ENCODE measurements at places on chromosomes 16 and 17.
A peak's percentile ranks its signal among the peaks of the same experiment; 100 is the strongest.

DNA sequence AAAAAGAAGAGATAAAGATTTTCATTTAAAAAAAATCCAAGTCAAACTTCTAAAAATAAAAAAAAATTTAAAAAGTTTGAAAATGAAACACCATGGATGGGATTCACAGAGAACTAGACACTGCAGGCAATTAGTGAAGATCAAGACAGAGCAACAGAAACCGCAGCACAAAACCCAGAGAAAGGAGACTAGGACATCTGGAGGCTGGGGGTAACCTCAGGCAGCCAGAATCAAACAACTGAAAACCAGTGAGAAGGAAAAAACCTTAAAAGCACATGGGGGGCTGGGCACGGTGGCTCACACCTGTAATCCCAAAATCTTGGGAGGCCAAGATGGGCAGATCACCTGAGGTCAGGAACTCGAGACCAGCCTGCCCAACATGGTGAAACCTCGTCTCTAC lies 30.6 kb downstream of the LITAFD start:
- no peak for DNase-seq

DNA sequence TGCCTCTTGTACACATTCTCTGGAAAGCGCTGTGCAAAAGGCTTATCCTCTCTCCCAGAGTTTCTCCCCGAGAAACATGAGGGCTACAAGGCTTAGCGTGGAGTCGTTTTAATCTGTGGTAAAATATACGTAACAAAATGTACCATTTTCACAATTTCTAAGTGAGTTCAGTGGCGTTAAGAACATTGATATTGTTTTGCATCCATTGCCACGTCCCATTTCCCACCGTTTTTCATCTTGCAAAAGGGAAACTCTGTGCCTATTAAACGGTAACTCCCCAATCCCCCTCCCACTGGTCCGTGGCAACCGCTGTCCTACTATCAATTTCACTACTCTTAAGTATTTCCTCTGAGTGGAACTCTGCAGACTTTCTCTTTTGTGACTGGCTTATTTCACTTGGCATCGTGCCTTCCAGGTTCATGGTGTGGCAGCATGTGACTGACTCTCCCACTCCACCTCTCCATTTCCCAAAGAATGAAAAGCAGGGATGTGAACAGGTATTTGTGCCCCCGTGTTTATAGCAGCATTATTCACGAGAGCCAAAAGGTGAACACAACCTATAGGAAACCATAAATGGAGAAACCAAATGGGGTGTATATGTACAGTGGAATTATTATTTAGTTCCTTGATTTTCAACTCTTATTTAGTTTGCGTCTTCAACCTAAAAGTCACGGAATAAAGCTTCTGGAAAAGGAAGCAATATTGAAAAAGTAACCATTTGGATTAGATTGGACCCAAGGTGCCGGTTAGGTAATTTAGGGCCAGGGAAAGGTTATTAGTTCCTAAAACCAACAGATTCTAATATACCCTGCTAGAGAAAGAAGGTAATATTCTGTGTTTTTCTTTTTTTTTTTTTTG lies 1.1 kb upstream of the USP32 start:
- peak; percentile 72 for DNase-seq

DNA sequence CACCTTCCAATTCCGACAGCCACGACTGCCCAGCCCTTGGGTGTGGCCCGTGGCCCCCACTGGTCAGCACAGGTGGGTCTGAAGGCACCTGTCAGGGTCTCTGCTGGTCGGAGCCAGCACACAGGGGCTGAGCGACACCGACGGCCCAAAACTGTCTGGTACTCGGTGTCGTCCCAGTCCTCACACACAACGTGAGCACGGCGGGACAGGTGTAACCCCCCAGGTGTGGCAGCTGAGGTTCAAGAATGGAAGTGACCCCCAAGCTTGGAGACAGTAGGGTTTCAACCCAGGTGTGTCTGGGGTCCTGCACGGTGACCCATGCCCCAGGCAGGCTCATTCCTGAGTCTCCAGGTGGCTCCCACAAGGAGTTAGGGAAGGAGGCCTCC lies 1.0 kb downstream of the GALNS start:
- no peak for DNase-seq

GRCh38 chr16:84919708-84920107 lies 91.6 kb downstream of the ZDHHC7 start:
- DNase-seq, result no peak

DNA sequence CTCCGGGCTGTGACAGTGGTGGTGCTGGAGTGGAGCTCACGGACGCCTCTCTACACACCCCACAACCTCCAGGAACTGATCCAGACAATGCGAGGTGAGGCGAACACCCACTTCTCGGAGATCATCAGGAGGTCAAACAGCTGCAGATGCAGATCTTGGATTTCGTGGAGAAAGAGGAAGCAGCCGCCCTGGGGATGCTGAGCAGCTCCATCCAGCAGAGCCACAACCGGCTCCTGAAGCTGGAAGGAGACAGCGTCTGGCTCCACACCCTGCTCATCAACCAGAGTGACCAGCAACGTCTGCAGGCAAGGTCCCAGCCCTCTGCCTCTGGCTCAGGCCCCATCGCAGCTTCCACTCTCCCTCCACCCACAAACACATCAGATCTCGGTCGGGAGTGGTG lies 13.2 kb upstream of the SLC16A5 start:
- no peak for DNase-seq

GRCh38 chr16:49836668-49837067 lies 19.2 kb downstream of the ZNF423 start:
- DNase-seq, result no peak

- no peak for DNase-seq
Measured at GRCh38 chr17:72810991-72811508, 281.4 kb downstream of the SLC39A11 start.

GRCh38 chr16:21720533-21720932 lies 56.8 kb downstream of the OTOA start:
- no peak for DNase-seq

DNA sequence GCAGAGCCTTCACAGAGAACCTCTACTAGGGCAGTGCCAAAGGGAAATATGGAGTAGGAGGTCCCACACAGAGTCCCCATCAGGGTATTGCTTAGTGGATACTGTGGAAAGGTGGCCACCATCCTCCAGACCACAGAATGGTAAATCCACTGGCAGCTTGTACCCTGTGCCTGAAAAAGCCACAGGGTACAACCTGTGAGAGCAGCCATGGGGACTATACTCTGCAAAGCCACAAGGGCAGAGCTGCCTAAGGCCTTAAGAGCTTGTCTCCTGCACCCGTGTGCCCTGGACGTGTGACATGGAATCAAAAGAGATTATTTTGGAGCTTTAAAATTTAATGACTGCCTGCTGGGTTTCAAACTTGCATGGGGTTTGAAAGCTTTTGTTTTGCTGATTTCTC lies 118.0 kb upstream of the SEC14L1 start:
- DNase-seq, result no peak

- DNase-seq, result peak; percentile 55
Measured at GRCh38 chr16:23269248-23269953, 32.7 kb upstream of the SCNN1B start.

DNA sequence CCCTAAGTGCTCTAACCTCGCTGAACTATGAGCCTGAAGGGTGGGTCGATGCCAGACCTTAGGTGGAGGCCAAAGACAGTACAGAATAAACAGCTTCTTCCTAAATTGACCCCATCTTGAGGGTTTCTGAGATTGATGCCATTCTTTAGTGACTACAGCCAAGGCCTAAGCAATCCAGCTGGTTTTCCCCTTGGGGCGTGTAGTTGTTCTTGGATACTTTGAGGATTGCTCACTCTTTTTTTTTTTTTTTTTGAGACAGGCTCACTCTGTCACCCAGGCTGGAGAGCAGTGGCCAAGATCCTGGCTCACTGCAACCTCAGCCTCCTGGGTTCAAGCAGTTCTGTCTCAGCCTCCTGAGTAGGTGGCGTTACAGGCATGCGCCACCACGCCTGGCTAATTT lies 2.0 kb downstream of the OVCA2 start:
- no peak for DNase-seq

GRCh38 chr16:72673118-72673517 lies 374.8 kb downstream of the ZFHX3 start:
- DNase-seq, result no peak

- DNase-seq, result no peak
Measured at GRCh38 chr16:287298-287811, 4.4 kb downstream of the PDIA2 start.

GRCh38 chr16:71693164-71693563 lies 31.3 kb downstream of the PHLPP2 start:
- no peak for DNase-seq

GRCh38 chr17:4642286-4642685 lies 808 bp upstream of the ALOX15 start:
- no peak for DNase-seq

GRCh38 chr16:55126456-55126855 lies 195.8 kb downstream of the IRX5 start:
- DNase-seq, result no peak

GRCh38 chr16:67257486-67258160 lies 8.8 kb downstream of the SLC9A5 start:
- DNase-seq, result no peak

DNA sequence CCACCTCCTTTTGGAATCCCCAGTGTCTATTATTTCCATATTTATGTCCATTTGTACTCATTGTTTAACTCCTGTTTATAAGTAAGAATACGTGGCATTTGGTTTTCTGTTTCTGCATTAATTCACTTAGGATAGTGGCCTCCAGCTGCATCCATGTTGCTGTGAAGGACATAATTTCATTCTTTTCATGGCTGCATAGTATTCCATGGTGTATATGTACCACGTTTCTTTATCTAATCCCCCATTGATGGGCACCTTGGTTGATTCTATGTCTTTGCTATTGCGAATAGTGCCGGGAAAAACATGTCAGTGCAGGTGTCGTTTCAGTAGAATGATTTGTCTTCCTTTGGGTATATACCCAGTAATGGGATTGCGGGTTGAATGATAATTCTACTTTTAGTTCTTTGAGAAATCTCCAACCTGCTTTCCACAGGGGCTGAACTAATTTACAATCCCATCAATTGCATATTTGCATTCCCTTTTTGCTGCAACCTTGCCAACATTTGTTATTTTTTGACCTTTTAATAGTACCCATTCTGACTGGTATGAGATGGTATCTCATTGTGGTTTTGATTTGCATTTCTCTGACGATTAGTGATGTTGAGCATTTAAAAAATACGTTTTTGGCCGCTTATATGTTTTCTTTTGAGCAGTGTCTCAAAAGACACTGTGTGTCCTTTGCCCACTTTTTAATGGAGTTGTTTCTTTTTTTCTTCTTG lies 373.2 kb upstream of the TNRC6C start:
- DNase-seq, result no peak

GRCh38 chr17:45703806-45704205 lies 80.3 kb upstream of the CRHR1 start:
- no peak for DNase-seq

- DNase-seq, result no peak
Measured at GRCh38 chr17:71458322-71458721, 662.5 kb upstream of the SOX9 start.

DNA sequence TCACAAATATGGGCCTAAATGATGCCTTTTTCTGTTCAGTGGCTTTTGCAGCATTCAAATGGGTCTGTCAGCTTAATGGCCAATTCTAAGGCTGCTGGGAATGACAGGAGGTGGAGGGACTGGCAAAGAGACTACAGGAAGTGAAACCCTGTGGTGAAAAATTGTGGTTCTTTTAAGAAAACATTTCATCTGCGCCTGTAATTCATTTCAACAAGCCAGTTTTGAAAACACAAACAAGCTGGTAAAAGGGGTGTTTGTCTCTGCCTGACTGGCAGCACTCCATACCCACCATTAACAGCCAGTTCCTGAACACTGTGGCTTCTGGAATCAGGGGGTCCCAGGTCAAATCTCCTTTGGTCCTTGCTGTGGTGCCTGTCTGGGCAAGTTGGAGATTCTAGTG lies 3.6 kb upstream of the KDM8 start:
- DNase-seq, result no peak

GRCh38 chr17:68792042-68792685 lies 163.0 kb downstream of the ABCA8 start:
- no peak for DNase-seq

DNA sequence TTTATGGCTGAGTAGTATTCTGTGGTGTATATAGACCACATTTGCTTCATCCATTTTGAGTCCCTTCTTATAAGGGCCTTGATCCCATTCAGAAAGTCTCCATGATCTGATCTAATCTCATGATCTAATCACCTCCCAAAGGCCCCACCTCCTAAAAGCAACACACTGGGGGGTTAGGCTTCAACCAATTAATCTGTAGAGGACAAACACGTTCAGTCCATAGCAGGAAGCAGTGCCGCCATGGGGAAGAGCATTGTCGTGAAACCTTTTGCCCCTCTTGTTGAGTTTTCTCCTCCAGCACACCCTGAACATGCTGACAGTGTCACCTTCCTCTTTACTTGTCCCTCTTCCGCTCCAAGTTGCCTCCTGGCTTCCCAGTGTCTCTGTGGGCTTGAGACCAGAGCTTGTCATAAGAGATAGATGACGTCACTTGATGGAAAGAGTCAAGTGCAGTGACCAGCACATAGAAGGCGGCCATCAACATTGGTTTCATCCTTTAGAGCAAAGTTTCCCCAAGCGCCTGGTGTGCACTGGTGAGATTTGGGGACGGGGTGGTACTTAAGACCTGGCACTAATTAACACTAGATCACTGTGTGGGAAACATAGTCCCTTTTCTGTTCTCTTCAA lies 74.1 kb downstream of the PRKCB start:
- no peak for DNase-seq

- no peak for DNase-seq
Measured at GRCh38 chr16:76518781-76519180, 241.6 kb downstream of the CNTNAP4 start.

DNA sequence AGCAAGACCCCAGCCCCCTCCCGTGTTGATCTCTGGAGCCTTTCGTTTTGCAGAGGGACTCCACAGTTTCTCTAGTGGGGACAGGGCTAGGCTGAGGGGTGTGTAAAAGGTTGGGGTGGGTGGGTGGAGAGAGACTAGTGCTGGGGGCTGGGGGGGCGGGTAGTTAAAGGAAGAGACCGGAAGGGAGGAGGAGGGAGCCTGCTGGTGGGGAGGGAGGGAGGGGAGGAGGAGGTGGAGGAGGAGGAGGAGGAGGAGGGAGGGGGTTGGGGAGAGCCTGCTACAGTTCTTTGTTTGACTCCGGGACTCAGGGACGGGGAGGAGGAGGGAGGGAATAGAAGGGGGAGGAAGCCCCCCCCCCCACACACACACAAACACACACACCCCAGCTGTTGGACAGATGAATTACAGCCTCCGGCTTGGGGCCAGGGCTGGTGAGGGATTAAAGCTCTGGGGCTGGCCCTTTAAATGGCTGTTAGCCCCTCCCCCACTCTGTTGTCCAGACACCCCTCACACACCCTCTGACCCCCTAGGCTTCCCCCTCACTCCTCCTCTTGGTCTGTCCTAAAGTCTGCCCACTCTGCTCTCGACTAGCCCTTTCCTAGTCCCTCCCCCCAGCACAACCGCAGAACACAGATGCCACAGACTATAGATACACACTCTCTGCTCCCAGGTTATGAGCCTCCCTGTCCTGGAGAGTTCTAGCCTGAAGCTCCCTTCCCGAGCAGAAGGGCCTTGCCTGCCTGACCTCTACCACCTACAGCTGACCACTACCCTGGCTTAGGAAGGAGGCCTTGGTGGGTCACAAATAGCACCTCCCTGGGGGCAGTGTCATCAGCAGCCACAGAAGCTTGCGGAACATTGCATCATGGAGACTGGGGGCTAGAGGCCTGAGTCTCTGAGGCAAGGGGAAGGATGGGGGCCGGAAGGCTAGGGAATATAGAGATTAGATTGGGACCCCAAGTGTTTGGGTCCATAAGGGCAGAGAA lies 4.4 kb downstream of the KDM6B start:
- DNase-seq, result peak; percentile 61

- no peak for DNase-seq
Measured at GRCh38 chr17:8225813-8226535, 15.6 kb upstream of the AURKB start.

- DNase-seq, result no peak
Measured at GRCh38 chr17:72126575-72127486, 6.0 kb downstream of the SOX9 start.

All from left kidney (tissue), 8 donors.